Activated CD8-positive, alpha-beta memory T cell treated with anti-CD3 and anti-CD28 coated beads, Interleukin-2, amount 50 U/mL, for 48 hours (primary cell): ENCODE measurements at places on chromosomes 12 and 14.

DNA sequence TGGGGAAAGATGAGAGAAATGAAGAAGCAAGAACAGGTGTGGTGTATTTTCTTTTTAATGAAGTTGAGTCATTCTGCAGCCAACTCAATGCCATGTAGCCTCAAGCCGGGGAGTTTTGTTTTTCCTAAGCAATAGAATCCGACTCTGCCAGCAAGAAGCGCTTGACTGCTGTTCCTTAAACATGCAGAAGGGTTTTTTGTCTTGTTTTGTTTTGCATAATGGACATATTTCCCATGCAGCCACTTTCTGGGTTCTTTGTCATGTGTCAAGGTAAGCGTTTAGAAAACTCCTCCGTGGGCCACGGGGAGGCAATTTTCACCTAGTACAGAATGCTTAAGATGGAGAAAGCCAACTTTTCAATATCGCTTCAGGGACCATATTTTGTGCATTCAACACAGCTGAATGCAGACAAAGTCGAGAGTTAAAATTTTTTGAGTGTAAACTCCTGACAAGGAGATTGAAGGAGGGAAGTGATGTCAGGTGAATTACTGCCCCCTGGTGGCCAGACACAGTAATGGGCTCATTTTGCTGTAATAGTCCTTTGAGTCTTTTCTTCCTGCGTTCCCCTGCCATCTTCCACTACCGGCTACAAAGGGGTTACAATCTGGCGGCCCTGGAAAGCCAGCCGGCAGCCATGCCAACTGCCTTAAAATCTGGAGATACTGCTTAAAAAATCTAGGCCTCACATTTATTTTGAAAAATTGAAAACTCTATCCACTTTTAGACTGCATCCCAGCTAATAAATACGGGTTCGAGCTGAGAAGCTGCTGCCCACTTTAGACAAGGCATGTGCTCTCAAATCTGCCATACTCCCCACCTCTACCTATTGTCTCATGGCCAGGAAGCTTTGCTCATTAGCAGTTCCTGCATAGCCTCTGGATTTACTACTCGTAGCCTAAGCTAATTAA is 3.2 kb upstream of the FICD start:
- DNase-seq = peak; percentile 87

DNA sequence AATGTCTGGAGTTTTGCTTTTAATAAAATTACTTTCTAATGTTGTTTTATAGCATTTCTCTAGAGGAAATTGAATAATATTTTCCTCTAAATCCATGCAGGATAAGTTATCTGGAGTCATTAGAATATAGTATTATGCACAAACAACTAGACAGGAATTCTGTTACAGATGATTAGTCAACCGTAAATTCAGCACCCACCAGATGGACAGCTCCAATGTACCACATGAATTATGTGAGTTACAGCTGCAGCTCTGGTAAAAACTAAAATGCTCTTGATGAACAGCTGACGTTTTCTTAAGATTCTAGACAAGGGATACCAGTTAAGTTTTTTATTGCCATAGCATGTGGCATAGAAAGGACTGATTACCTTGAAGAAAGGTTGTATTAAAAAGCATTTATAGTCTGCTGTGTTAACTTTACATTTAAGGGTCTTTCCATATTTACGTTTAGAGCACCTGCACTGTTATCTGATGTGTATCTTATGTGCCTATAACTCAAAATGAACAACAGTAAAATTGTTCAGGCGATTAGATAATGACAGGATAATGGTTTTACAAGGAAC is 321.4 kb upstream of the LRFN5 start:
- no peak for DNase-seq

DNA sequence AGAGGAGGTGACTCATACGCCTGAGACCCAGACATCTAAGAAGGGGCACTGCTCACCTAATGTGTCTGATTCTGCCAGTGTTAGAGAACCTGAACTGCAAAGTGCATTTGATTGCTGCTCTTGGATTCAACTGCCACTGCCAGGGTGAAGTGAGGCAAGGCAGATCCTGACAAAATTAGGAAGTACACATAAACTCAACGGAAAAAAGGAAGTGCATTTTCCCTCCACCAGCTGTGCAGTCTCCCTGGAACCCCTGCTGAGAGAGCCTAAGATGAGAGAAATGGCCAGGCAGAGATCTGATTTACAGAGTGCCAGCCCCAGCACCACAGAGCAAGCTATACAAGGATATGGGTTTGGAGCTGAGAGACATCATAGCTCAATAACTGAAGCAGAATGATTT is 215.3 kb downstream of the SEC23A start:
- DNase-seq = no peak

DNA sequence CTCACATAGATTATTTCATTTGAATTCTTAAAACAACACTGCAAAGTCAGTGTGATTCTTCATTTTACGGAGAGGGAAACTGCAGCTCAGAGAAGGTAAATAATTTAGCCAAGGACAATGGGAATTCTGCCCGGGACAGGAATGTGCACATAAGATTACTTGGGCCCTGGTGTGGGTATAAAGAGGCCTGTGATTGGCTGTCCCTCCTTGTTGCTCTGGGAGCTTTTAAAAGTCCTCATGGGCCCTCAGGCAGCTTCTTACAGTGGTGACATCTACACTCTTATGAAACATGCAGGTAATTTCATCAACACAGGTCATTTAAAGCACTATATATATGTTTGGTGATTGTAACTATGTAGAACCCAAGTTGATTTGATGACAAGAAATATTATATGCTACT is 100.3 kb downstream of the ESR2 start:
- no peak for DNase-seq

GRCh38 chr12:121632069-121632970 is 6.0 kb downstream of the ORAI1 start:
- no peak for DNase-seq

DNA sequence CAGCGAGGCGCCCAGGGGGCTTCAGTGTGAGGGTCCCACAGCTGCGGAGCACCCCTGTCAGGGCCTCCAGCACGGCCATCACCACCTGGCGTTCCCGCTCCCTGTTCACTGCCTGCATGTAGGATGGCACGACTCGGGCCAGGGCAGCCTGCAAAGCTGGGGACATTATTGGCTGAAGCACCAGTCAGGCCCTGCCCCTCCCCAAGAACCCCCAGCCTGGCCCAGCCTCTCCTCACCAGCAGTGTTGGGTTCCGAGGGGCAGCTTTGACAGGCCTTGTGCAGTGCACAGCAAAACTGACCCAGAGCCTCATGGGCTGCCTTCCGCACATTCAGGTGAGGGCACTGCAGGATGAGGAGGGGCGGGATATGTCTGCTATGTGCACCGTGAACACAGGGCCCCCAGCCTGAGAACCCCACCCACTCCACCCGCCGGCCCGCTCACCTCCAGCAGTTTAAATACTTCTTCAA is 5.6 kb downstream of the IPO4 start:
- no peak for DNase-seq

- no peak for DNase-seq
Measured at GRCh38 chr12:5577211-5577612, 145.3 kb downstream of the NTF3 start.

DNA sequence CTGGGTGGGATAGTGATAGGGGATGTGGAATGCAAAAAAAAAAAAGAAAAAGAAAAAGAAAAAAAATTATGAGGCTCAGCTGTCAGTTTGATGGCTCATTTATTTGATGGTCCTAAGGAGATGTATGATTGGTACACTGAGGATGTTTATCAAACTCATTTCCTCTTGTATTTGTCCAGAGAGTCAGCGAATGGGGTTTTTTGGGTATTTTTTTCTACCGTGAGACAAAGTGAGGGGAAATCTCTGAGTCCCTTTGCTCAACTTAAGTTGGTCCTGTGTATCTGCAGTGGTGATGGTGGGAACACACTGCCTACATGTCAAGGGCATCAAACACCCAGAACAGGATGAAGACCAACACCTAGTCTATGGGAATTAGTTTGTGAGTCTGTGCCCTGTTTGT is 176.9 kb upstream of the HIF1A start:
- no peak for DNase-seq

DNA sequence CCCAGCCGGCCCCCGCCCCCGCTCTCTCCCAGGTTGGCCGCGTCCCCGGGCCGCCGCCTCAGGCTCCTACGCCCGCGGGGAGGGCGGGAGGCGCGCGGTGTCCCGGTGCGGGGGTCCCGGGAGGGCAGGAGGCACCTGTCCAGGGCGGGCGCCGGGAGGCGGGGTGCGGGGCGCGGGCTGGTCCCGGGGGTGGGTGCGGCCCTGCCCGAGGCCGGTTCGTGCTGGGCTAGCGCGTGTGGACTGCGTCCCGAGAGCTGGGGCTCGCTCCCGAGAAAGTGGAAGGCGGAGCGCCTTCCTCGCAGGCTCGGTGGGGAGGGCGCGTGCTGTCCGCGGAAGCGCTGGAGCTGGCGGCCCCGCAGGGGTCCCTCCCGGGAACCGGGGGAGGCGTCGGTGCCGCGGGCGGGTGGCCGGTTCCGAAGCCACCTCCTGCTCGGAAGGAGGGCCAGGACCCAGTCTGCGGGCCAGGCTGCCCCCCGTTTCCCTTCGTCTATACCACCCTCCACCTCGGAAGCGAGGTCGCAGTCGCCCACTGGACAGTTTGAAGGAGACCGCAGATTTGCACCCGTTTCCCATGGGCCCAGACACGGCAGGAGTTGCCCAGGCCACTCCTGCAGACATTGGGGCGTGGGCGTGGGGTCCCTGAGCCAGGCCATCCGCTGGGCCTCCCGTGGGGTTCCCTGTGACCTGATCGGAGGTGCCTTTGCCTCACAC is 636 bp downstream of the ZFYVE21 start:
- no peak for DNase-seq

- DNase-seq = no peak
Measured at GRCh38 chr14:39472078-39472477, 39.8 kb upstream of the FBXO33 start.

DNA sequence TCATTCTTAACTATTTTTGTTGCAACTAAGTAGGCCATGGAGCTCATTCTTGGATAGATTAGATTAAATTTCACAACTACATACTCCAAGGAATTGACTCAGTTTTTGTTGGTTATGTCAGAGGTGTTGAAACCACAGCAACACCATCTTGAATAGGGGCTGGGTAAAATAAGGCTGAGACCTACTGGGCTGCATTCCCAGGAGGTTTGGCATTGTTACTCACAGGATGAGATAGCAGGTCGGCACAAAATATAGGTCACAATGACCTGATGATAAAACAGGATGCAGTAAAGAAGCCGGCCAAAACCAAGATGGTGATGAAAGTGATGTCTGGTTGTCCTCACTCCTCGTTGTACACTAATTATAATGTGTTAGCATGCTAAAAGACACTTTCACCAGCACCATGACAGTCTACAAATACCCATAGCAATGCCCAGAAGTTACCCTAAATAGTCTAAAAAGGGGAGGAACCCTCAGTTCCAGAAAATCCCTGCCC is 20.9 kb downstream of the DMAC2L start:
- no peak for DNase-seq

- DNase-seq = no peak
Measured at GRCh38 chr12:69214169-69214568, 25.2 kb upstream of the CPSF6 start.

GRCh38 chr14:25050269-25051150 is 563 bp upstream of the STXBP6 start:
- DNase-seq = no peak

- no peak for DNase-seq
Measured at GRCh38 chr12:1474041-1474573, 120.3 kb downstream of the FBXL14 start.

- DNase-seq = no peak
Measured at GRCh38 chr12:131133994-131134393, 180.3 kb downstream of the ADGRD1 start.

DNA sequence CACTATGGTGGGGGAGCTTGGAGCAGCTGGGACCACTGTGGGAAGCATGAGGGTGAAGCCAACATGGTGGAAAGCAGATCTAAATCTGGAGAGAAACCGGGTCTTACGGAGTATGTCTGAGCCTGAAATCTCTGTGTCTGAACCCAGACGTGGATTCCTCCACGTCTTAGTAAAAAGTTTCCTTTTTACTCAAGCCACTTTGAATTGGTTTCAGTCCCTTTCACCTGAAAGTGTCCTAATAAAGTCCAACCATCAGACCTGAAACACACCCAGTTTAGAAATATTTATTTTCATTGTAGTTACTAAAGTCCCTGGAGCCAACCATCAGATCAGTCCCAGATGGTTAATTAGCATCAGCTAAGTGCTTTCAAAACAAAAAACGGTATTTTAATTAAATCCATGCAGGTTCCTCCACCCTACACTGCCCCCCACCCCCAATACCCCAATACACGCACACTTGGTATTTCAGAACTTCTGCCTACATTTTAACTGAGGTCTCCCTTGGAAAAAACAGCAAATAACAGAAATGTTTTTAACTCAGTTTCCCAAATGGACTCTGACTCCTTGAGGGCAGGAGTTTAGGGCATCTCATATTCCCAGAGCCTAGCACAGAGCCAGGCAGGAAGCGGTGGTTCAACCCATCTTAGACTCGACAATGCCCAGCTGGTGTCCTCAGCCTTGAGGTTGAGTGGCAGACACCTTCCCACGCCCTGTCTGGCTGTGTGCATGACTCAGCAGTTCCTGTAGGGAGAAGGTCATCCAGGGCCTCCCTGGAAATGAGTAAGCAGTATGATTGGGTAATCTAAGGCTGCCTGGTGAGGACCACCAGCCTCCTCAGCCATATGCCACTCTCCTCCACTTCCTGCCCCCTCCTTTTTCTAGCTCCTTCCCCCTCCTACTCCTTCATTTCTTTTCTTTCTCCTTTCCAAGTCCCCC is 175.8 kb downstream of the TTC8 start:
- DNase-seq = peak; percentile 66

DNA sequence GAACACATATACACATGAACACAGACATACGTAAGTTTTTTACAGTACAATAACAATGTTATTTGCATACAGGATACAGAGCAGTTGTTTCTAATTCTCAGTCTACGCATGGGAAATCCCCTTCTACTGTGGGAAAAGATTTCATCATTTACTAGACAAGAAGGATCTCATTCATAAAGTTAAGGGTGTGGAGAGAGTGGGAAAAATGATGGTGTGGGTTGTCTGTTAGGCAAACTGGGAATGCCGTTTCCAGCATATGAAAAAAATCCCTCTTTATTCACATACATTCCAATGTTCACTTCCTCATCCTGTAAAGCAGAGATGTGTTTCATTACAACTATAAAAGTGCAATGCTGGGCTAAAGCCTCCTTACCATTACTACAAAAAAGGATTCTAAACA is 120.9 kb downstream of the SINHCAF start:
- no peak for DNase-seq
